ENCODE measurements at places on chromosomes 12 and 14.

DNA sequence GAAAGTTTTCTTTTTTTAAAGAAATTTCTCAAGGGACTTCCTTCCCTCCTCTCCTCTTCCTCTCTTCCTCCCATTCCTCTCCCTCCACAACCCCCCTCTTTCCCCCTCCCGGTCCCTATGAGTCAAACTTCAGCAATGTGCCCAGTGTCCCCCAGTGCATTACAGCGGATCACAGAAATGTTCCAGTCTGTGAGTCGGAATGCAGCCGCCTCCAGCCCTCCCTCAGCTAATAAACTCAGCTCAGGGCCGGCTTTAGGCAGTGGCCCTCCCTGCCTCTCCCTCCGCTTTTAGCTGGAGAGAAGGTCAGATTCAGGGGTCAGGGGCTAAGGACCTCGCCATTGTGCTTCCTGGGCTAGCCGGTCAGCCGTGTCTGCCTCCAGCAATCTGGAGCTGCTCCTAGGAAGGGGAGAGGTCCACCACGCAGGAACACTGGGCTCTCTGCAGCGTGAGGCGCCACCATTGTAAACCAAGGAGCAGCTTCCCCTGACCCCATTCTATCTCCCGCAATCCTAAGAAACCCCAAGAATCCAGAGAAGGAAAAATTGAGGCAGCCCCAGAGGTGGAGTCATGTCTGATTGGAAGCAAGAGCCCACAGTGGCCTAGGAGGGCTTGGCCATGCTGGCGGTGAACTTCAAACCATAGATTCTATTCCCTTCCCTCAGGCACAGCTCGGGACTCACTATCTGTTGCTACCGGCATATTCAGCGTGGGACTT lies 1.1 kb upstream of the HDAC7 start:
- DNase-seq, result no peak

DNA sequence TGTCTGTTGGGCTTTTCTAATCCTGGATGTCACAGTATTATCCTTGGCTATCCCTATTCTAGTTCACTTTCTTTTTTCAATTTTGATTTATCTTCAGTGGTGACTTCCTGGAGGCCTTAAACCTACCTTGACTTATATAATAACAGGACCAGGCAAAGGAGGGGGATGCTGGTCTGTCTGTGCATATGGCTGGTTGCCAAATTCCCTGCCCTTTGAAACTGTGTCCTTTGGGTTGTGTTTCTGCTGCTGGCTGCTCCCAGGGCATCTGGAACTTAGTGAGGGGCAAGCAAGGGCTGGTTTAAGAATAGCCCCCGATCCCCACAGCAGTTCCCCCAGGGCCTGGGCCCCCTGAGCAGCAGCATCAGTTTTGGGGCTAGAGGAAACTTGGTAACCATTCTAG lies 96.0 kb upstream of the MAX start:
- no peak for DNase-seq

DNA sequence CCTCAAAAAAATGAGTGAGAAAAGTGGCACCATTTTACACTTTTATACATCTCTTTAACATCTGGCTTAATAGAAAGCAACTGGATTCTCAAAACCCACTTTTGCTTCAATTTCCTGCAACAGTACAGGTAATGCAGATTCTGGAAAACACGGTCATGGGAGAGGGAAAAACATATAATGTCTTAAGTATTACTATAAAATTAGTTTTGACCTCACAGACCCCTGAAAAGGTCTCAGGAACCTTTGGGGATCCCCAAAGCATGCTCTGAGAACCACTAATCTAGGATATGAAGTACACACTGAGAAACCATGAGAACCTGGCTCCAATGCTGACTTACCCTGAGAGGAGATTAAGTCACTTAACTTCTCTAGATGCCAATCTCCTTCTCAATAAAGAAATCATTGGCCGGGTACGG lies 64.7 kb downstream of the PPP2R5E start:
- no peak for DNase-seq

- no peak for DNase-seq
Measured at GRCh38 chr14:76329951-76330350, 46.0 kb upstream of the ESRRB start.

- DNase-seq, result no peak
Measured at GRCh38 chr14:22977684-22978486, 4.5 kb downstream of the AJUBA start.

DNA sequence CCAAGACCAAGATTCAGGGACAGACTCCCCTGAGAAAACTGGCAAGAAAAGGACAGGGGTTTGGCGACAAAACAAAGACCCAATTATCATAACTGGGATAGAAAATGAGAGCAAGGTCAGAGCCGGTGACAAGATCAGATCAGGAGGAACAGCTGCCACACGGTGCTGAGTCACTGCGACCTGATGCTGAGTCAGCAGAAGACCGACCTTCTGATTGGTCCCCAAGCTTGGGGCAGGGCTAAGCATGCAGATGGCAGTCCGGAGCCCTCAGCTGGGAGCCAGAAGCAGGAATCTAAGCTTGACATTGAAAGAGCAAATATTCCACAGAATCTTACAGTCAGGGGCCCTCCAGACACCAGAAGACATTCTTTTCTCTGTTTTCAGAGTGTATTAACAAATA lies 19.1 kb upstream of the ARMH4 start:
- DNase-seq, result peak; percentile 5

- DNase-seq, result no peak
Measured at GRCh38 chr12:124875803-124876132, 12.1 kb upstream of the SCARB1 start.

DNA sequence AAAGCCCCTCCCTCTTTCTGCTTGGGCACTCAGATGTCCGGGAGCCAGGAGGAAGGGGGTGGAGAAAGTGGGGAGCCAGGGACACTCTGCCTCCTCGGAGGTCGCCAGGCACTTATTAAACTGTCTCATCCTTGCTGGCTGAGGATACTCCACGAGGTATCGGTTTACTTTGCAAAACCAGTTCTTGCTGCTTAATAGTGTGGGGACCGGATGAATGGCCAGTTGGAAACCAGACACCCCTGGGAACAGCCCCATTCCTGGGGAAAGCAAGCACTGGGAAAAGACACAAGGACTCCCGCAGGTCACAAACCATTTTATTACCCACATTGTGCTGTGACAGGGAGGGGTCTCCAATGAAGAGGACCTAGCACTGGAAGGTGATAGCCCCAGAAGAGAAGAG lies 34.2 kb downstream of the CCDC88C start:
- DNase-seq, result no peak

GRCh38 chr12:59425798-59426197 lies 170.0 kb upstream of the SLC16A7 start:
- DNase-seq, result no peak

DNA sequence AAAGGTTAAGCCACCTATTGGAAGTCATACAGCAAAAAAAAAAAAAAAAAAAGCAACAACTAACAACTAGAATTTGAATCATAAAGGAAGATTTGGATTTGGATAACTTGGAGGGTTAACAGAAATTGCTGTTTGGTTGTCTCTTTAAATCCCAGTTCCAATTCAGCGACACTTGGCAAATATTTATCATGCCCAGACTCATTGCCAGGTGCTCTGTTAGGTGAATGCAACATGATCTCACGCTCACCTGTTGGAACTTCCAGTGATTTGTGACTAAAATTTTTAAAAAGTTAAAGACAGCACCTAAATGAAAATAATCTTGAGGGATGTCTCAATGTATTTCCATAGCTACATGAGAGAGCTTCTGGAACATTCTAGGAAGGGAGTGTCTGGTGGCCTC lies 103.7 kb downstream of the TBX3 start:
- no peak for DNase-seq

DNA sequence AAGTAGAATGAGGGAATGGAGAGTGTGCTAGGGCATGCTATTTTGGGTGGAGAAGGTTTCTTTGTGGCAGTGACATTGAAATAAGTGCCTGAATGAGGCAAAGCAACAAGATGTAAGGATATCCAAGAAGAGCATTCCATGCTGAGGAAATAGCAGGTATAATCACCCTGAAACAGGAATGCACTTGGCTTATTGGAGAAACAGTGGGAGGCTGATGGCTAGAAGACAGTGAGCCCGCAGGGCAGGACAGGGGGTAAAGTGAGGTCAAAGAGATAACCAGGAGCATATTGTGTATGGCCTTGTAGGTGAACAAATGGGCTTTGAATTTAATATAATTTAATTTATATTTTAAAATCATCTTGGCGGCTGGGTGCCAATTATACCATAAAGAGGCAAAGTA lies 877.0 kb downstream of the DIO2 start:
- no peak for DNase-seq
